ENCODE measurements at places on chromosomes 4 and X. TPM values are rescaled to one million over a fixed set of nuclear protein-coding genes. Genes with fewer than 3 reads are reported as not detected.

Gene GAGE12F
- total RNA-seq: not detected

Gene PDE6B
- total RNA-seq: 2.6 TPM

Gene FGF13
- 21.0 TPM for total RNA-seq

Gene TEX11
- total RNA-seq: not detected

Gene FRMPD4
- under 0.01 TPM for total RNA-seq

Gene WDR17
- total RNA-seq: 0.09 TPM

Gene CXCL11
- total RNA-seq: not detected

Gene ERAS
- not detected for total RNA-seq

Measured in dermis lymphatic vessel endothelial cell (primary cell).